T-helper 9 cell (primary cell): ENCODE measurements at places on chromosomes 3 and 15.

GRCh38 chr3:38577371-38578080, 72.0 kb downstream of the SCN5A start:
- no peak for DNase-seq

DNA sequence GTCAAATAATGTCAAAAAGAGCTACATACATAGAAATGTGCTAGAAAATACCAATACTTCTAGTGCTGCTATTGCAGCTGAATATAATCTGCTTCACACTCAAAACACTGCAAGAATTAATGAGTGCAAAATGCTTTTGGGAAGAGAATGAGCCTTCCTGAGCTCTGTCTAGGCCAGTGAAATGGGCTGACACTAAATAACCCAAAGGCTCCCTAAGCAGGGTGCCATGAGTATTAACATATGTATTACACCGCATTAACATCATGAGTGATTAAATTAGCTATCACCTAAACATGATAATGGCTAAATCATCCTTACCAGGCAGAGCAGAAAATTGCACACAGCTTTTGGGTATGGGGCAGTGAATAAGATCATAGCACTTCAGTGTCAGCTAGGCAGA, 806.3 kb upstream of the NECTIN3 start:
- no peak for DNase-seq

DNA sequence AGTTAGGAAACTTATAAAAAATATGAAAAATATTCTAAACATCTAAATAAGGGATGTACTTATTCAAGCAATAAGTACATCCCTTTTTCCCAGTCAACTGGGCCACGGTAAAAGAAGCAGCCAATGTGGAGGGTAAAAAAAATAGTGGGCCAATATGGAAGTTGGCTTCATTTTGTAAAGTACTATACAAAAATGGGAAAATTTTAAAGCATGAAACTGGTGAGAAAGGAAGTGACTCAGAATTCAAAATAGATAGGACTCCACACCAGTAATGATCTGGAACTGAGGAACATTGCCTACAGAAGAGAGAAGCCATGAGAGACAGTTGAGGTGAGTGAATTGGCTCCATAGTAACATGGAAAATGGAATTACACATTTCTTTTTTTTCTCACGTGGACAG, 108.9 kb downstream of the FNDC3B start:
- DNase-seq: no peak

- no peak for DNase-seq
Observed at GRCh38 chr15:57554063-57554811, 37.5 kb upstream of the MYZAP start.

DNA sequence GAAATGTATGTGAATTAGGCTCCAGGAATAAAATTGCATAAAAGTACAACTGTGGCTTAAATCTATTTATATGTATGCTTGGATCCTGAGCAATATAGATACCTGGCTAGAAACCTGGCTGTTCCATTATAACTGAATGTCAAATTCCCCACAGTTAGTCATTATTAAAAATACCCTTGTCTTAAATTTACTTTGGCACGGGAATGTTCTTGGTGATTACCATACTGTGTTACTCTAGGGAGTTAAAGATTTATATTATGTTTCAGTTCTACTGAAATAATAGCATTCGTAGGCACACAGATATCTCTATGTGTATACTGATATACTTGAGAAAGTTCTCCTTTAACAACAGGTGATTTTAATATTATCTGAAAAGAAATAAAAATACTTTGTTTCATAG, 394.1 kb downstream of the PTPRG start:
- DNase-seq: no peak
